ENCODE measurements at places on chromosomes 16 and 17. TPM values are rescaled to one million over a fixed set of nuclear protein-coding genes. Genes with fewer than 3 reads are reported as not detected.

Gene NOS2
- not detected for polyA plus RNA-seq

- no peak for DNase-seq
Measured at GRCh38 chr16:27977966-27978365, 85.5 kb downstream of the GSG1L start.

DNA sequence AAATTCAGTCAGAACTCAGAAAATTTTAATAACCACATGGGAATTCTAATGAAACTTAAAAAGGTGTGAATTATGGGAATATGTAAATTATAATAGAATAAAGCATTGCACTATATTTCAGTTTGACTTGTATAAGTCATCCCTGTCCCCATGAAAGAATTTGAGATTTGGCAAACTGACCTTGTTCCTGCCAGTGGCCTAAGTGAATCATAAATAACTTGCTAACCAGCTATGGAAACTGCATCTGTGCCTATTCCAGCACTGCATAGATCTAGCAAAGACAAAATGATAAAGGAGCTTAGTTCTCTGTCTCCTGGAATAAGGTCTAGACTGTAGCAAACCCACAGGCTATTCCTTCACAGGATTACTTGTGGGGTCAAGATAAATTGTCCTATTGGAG lies 106.8 kb upstream of the NOG start:
- DNase-seq = no peak

DNA sequence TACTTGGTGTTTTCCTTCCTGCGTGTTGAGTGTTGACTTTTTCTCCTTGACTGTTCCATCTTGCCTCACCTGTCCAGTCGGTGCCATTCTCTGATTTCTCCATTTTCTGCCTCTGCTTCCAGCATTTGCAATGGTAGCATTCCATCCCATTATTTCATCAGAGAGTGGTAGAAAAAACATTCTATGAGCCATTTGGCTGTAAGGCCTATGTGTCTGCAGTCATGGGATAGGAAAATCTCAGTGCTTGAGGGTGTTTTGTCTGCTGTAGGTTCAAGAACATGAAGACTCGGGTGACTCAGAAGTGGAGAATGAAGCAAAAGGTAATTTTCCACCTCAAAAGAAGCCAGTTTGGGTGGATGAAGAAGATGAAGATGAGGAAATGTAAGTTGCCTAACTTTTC lies 2.7 kb downstream of the UTP18 start:
- DNase-seq = no peak

DNA sequence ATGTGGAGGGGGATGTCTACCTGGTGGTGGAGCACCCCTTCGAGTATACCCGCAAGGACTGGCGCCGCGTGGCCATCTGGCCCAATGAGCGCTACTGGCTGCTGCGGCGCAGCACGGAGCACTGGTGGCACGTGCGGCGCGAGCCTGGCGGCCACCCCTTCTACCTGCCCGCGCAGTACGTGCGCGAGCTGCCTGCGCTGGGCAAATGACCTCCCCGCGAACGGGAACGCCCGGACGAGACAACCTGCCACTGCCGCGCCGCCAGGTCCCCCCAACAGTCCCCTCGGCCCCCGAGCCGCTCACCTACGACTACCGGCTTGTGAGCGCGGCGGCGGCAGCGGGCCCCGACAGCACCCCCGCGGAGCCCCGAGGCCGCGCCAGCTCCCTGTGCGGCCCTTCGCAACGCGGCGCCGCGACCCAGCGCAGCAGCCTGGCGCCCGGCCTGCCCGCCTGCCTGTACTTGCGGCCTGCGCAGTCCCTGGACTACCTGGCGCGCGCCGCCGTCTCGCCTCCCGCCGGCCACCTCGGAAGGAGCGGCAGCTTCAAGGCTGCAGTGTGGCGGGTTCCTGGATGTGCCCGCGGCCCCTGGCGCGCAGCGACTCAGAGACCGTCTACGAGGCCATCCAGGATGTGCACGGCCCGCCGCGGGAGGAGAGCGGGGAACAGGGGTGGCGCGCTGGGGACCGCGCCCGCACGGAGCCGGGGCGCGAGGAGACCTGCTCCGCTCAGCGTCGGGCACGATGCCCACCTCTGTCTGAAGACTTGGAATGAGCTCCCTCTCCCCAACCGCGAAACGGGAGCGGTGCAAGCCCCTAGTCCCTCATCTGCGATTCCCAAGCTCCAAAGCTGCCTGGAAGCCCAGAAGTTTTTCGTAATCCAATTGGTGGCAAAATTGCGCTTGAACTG lies 48.7 kb upstream of the AMZ2 start:
- DNase-seq = no peak

- DNase-seq = no peak
Measured at GRCh38 chr17:77667478-77667877, 291.0 kb upstream of the TNRC6C start.

DNA sequence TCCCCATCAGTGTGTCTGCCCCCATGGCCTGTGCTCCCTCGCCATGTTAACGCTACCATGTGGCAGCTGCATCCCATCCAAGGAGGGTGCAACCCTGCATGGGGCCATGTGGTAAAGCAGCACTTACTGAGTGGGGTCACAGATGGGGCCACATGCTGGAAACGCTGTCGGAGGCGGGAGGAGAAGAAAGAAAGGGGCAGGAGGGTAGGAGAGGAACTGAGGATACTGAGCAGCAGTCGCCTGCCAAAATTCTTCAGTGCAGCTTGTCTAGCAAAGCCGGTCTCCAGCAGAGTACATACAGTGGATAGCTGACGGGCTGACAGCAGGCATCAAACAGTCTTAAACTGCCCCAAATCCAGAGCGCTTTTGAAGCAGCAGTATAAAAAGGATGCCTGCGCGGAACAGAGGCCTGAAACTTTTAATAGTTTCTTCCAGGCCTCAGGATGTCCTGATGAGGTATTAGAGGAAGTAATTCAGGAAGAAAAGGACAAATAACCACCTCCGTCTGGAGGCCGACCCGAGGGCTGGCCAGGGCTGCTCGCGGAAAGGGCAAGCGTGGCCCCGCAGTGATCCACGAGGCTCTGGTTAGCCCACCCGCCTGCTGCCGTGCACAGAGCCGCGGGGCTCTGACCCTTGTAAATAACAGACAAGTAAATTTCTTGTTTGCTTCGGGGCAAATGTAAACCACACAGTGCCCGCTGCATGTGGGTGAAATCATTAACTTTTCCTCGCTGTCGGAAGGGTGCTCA lies 149.0 kb downstream of the CCDC182 start:
- DNase-seq = peak; percentile 41

DNA sequence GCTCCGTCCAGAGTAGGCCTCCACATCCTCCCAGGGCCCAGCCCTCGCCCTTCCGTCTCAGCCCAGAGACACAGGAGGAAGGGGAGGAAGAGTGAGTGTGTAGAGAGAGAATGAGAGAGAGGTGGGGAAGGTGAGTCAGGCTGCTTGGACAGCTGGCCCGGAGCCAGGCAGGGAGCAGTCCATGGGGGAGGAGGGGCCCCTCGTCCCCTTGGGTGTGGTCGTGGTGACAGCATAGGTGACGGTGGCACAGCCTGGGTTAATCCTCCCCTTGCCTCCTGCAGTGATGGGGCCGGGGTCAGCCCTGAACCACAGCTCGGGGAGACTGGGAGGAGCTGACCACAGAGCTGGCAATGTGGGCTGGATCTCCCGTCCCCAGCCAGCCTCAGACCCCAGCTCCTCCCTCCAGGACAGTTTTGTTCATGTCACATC lies 36.5 kb downstream of the FA2H start:
- DNase-seq = no peak

DNA sequence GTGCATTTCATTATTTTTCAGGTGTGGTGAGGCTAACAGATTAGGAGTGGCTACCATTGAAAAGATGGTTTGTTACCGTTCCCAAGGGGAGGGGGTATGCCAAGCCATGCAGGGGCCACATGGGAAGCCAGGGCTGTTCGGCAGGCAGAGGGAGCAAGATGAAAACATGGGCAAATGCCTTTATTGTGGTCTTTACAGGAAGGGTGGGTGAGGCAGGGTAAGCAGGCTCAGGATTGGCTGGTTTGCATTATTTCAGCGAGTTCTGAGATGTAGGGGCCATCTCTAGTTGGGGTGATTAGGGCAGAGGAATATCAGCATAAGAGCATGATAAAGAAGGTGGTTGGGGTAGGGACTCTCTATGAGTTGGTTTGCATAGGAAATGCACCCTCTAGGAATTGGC lies 117.6 kb downstream of the CCT6B start:
- no peak for DNase-seq

- DNase-seq = peak; percentile 8
Measured at GRCh38 chr17:80191865-80192661, 22.2 kb downstream of the CARD14 start.

Data from endothelial cell of umbilical vein (primary cell).